Stimulated activated CD8-positive, alpha-beta memory T cell treated with anti-CD3 and anti-CD28 coated beads, Interleukin-4, amount 100 ng/mL, for 1 hour (primary cell): ENCODE measurements at places on chromosomes 7 and 10.

DNA sequence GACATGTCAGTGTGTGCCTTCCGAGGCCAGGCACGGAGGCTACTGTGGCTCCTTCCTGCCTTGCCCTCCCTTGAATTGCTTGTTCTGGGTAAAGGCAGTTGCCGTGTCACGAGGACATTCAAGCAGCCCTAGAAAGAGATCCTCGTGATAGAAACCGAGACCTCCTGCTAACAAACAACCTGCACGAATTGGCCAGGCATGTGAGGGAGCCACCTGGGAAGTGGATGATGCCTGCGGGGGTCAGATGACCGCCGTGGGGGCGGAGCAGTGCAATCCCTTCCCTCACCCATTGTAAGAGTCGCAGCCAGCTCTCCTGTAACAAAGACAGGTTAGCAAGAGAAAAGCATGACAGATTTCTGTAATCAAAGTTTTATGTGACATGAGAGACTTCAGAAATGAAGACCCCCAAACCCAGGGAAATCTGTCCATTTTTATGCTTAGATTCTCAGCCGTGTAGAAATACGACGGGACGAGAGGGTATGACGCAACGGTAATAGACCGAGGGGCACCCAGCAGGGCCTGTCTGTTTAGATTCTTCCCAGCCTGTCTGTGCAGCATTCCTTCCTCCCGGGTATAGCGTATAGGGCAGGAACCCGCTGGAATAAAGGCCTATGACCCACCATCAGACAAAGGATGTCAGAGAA is 241.7 kb downstream of the GATA3 start:
- no peak for DNase-seq

DNA sequence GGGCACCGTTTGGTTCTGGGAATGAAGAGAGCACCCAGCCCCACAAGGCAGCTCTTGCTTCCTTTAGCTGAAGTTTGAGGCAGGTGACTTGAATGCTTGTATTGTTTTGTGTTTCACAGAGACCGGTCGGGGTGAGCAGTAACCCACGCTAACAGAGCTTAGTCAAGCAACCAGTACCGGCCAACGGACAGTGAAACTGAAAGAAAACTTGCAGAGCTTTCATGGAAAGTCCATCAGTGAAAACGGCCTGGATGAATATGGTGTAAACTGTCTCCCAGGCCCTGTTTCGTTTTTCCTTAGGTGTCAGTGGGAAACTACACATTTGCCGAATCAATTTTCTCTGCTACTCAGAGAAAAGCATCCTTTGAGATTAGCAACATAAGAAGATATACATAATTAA is 101.1 kb downstream of the LYZL1 start:
- no peak for DNase-seq

- no peak for DNase-seq
Observed at GRCh38 chr10:101330631-101331225, 23.2 kb upstream of the BTRC start.

DNA sequence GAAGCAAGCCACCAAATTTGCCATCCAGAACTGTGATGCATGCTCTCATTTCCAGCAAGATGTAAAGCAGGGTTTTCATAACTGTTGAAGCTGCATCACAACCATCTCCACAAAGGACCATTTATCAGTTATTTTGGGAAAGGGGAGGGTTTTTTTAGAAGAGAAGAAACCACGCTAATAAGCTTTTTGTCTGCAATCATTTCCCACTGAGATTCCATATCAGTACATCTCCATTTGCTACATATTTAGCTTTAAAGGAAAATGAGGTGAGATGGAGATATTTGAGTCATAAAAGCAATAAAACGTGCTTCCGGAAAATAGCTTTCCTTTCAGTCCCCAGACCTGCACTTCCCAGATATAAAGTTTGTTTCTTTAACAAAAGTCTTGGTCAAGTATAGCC is 258.2 kb downstream of the FRMD4A start:
- no peak for DNase-seq

GRCh38 chr7:41777894-41778596 is 75.2 kb upstream of the INHBA start:
- DNase-seq, result no peak

- no peak for DNase-seq
Observed at GRCh38 chr7:116551692-116552091, 26.9 kb downstream of the CAV1 start.

GRCh38 chr7:45680776-45681175 is 106.6 kb downstream of the ADCY1 start:
- no peak for DNase-seq

GRCh38 chr10:58645416-58646146 is 132.9 kb downstream of the BICC1 start:
- DNase-seq, result no peak

DNA sequence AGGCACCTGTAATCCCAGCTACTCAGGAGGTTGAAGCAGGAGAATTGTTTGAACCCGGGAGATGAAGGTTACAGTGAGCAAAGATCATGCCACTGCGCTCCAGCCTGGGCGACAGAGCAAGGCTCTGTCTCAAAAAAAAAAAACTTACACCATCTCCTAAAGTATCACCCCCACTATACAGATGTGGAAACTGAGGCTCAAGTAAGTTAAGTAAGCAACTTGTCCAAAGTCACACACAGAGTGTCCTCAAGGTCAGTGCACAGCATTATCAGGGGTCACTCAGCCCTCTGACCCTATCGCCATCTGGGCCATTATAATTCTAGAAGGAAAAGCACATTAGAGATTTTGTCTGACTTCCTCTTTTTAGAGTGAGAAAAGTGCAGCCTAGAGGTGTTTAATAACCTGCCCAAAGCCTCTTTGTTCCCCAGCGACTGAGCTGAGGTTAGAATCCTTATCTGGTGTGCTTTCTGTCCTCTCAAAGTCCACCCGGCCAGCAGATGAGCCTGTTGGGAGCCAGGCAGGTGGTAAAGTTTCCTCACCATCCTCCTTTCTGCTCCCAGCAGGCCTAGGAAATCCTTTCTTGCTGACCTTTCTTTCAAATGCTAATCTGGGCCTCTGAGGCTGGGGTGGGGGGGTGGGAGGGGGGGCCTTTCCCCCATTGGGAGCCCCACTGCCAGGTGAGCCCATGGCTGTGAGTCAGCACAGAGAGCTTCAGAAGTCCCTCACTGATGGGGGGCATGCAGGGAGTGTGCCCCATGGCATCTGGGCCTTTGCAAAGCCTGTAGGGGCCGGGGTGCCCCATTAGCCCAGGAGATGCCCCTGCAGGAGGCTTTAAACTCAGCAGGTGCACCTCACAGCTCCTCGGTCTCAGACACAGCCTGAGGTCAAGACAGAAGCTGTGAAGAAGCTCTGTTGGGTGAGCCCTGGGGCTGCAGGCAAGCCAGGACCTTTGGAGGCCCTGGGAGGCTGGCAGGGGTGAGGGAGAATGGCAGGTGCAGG is 12.0 kb upstream of the KCNMA1 start:
- no peak for DNase-seq
